ENCODE measurements at places on chromosomes 16 and 17.

DNA sequence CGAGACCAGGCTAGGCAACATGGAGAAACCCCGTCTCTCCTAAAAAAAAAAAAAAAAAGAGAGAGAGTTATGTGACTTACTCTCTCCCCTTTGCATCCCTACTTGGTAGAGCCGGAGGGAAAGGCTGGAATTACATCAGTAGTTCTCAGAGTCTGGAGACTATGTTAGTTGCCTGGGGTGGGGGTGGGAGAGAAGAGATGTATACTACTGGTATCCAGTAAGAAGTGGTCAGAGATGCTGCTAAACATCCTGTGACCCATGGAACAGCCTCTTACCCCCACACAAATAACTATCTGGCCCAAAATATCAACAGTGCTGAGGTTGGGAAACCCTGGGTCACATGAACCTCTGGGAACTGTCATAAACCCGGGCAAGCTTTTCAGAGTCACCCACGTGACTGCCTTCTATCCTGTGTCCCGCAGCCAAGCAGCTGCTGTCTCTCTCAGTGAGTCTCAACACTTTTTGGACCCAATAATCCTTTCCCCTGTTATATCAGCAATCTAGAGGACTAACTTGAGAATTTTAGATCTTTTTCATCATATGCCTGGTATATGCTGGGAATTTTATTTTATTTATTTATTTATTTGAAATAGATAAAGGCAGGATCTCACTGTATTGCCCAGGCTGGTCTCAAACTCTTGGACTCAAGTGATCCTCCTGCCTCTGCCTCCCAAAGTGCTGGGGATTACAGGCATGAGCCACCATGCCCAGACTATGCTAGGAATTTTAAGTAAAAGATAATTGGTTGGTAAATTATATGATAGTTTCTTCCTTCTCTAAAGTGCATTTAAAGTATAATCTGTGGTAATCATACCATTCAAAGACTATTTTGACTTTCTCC, 8.7 kb downstream of the EIF1 start:
- no peak for DNase-seq

DNA sequence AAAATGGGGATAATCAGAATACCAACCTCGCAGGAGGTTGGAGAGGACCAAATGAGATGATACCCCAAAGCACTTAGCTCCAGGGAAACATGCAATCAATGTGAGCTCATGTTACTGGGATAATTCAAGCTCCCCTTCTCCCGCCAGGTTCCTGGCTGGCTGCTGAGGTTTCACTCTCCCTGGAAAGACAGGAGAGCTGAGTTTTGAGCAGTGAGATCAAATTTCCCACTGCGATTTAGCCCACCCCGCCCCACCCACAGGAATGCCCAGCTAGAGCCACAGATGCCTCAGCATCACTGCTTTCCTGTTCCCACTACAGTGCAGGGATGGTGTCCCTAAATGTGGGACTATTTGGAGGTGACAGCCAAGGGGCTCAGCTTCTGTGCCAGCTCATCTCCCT, 56.7 kb downstream of the ZNF423 start:
- no peak for DNase-seq

GRCh38 chr16:66359012-66359411, 7.5 kb upstream of the CDH5 start:
- DNase-seq: no peak

- DNase-seq: no peak
Observed at GRCh38 chr17:35568561-35568960, 7.9 kb upstream of the SLFN14 start.

DNA sequence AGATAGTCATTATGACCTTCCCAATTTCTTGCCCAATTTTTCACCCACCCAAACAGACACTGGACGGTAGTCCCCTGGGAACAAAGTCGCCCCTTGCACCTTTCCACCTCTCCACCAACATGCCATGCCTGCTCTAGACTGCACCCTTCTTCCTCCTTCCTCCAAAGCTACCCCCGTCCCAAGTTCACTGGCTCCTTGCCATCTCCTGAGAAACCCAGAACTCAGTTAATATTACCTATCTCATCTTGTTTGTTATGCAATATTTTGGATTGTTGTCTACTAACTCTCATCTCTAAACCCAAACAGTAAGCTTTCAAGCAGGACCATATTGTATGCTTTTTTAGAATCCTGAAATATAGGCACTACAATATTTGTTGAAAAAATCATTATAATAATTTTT, 63.3 kb downstream of the USP31 start:
- no peak for DNase-seq

GRCh38 chr16:4350365-4350786, 745 bp downstream of the PAM16 start:
- DNase-seq: no peak

DNA sequence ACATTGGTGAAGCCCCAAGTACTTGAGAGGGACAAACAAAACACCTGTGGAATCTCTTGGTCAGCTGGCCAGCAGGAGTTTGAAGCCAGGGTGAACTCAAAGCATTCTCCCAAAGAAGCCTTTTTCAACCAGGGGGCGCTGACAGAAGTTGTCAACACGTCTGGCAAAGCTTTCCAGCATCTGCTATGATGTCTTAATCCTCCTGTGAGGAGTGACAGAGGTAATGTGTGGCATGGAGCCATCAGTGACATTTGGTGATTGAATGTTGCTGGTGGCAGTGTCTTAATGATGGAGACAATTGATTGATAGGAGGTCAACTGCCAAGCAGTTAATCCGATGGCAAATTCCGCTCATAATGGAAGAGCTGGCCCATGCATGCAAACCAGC, 257.6 kb upstream of the HSBP1 start:
- no peak for DNase-seq

- no peak for DNase-seq
Observed at GRCh38 chr16:78538919-78539318, 439.5 kb downstream of the WWOX start.

GRCh38 chr17:40582328-40582901, 17.1 kb upstream of the CCR7 start:
- no peak for DNase-seq

DNA sequence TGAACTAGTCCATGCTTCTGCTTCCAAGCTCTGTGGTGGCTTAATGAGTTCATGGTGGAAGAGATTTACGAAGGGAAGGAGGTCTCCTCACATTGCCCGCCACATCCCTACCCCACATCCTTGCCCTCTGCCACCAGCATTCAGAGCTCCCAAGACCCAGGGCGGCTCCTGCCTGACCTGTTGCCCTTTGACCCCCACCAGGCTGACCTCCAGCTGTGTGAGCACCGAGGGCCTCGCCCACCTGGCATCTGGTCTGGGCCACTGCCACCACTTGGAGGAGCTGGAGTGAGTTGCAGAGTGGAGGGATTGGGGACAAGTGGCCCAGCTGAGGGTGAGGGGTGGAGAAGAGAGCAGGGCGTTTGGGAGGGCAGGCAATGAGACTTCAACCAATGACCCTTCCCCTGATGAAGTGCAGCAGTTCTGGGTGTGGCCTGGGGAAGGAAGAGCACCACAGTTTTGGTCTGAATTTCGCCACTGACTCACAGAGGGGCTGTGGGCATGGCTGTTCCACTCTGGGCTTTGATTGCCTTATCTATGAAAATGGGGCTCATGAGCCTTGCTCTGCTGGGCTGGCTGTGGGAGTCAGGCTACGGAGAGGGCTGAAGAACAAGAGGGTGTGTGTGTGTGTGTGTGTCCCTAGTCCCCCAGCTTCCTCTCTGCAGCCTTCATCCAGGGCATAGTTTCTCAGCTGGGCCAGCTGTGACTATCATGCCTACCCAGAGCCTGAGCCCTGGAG, 22.6 kb upstream of the CPNE2 start:
- no peak for DNase-seq

- DNase-seq: no peak
Observed at GRCh38 chr17:66960613-66961012, 3.9 kb upstream of the CACNG4 start.

DNA sequence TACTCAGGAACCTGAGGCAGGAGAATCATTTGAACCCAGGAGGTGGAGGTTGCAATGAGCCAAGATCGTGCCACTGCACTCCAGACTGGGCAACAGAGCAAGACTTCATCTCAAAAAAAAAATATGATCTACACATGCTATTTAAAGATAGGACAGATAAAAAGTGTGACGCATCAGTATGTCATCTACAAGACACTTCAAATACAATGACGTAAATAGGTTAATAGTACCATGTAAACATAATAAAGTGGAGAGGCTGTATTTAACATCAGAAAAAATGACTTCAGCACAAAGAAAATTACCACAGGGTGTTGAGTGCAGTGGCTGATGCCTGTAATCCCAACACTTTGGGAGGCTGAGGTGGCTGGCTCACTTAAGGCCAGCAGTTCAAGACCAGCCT, 20.2 kb downstream of the ZNF778 start:
- no peak for DNase-seq

DNA sequence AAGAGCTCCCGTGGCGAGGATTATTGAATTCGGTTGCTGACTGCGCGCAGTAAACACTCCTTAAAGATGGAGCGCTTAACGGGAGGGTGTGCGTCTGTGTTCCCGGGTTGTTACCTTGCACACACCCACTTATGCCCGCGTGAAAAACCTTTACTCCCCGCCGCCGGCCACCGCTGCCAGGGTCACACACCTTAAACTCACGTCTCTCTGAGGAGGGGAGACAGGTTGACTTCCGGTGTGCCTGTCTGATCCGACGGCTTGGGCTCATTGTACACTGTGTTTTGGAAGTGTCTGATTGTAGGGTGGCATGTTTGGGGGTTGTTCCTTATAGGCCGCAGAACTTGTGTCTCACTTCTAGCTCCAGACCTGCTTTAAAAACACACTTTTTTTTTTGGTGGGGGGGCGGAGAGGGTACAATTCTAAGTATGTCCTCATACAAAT, 66.8 kb downstream of the KPNA2 start:
- peak; percentile 16 for DNase-seq

DNA sequence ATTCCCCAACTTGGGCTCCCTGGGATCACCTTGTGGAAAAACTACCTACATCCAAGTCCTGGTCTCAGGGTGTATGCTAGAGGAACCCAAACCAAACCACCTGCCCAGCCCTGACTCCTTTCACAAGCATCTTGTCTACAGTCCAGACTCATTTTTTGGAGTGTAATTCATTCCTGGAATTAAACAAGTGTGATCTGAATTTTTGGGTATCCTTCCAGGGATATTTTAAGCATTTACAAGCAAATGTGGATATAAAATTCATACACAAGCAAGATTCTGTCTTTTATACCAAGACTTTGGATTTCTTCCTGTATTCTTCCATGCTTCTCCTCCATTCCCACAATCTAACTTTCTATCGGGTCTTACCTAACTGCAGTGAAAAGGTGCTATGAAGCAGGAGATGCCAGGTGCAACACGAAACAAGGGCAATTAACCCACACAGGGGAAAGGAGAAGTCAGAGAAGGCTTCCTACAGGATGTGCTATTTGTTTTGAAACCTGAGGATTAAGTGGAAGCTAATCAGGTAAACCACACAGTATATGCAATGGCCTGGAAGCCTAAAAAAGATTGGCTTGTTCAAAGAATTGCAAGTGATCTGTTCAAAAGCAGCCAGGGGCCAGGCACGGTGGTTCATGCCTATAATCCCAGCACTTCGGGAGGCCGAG, 417.2 kb upstream of the C16orf82 start:
- DNase-seq: no peak

- DNase-seq: no peak
Observed at GRCh38 chr16:10561425-10561824, 19.0 kb downstream of the EMP2 start.

GRCh38 chr17:82198092-82198491, 14.6 kb downstream of the CCDC57 start:
- DNase-seq: no peak

GRCh38 chr17:6701719-6702118, 11.4 kb downstream of the SLC13A5 start:
- DNase-seq: no peak

DNA sequence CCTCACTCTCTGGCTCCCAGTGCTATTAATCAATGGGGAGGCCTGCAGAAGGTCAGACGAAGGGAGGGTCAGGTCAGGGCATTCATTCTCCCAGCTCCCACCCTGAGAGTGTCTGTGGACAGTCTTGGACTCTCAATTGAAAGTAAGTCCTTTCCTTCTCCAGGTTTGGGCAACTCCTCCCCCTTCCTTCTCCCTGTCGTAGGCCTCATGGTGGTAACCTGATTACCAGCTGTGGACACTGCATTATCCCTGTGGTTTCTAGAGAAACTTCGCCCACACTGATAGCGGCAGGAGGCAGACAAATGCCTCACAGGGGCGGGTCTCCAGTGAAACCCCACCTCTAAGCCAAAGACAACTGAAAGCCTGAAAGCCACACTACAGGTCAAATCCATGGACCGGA, 57.7 kb upstream of the SLC25A19 start:
- no peak for DNase-seq

GRCh38 chr16:19542138-19542821, 13.2 kb upstream of the VPS35L start:
- no peak for DNase-seq

DNA sequence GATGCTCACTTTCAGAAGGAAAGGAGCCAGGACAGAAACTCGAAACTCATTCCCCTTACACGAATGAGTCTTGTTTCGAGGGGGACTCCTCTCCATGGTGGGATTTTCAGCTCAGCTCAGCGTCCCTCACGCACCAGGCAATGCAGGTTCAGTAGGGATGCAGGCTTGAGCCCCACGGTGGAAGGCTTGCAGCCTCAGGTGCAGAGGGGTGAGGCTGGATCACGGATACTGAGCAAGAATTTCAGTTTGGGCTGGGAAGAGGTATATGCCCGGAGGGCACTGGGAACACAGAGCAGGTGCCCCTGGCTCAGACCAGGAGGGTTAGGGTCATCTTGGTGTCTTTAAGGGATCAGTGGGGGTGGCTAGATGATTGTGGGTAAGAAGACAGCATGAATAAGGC, 344.9 kb upstream of the TNRC6C start:
- no peak for DNase-seq

DNA sequence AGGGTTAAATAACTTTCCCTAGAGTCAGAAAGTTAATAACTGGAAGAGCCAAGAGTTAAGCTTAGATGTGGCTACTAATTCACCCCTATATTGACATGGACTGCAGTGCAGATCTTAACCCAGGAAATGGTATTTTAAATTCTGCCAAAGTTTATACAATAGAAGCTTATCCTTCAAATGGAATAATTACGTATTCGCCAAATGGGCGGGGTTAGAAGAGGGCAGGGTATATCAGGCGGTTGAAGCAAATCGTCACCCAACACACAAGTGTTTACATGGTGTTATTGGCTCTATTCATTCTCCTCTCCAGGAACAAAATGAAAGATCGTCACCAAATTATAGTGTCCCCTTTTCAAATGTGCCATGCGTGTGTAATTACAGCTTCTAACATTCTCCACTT, 182.7 kb downstream of the PRKCB start:
- no peak for DNase-seq

DNA sequence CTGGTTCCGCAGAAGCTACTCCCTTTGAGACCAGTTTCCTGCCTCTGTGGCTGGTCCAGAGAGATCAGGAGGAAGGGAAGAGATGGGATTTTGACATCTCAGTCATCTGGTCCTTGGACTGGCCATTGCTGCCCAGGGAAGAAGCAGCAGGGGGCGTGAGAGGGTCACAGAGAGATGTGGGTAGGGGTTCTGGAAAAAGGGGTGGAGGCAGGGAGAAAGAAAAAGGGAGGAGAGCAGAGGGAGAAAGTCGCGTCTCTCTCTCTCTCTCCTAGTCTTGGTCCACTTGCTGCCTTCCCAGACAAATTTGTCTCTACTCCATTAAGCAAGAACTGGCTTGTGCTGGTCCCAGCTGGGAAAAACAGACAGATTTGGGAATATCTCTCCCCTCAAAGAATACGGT, 4.4 kb downstream of the SHBG start:
- no peak for DNase-seq

- no peak for DNase-seq
Observed at GRCh38 chr16:64659866-64660265, 462.0 kb downstream of the CDH11 start.

GRCh38 chr17:37701496-37701898, 43.4 kb downstream of the HNF1B start:
- no peak for DNase-seq
